Stimulated activated CD4-positive, alpha-beta T cell treated with anti-CD3 and anti-CD28 coated beads, TNF-alpha, amount 100 ng/mL, for 1 hour (primary cell): ENCODE measurements at places on chromosomes 6 and 20.

DNA sequence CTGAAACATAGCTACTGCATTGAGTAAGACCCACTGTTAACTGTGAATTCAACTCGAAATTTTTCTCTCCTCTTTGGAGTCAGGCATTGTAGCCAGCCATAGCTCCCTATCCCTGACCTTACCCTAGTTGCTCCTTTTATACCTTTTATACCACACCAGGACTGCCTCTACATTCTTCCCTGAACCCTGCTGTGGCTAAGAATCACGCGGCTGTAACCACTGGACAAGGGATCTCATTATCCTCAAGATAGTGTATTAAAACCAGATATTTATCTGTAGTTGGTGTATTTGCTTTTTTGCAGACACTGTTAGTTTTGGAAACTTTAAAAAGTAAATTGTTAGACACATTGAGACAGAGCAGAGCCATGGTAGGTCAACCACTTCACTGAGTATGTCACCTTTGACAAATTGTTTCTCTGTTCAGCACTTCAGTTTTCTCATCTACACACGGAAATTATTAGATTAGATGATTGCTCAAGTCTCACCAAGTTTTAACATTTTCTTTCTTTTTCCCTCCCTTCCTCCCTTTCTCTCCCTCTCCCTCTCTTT is 171.9 kb upstream of the PRND start:
- no peak for DNase-seq

DNA sequence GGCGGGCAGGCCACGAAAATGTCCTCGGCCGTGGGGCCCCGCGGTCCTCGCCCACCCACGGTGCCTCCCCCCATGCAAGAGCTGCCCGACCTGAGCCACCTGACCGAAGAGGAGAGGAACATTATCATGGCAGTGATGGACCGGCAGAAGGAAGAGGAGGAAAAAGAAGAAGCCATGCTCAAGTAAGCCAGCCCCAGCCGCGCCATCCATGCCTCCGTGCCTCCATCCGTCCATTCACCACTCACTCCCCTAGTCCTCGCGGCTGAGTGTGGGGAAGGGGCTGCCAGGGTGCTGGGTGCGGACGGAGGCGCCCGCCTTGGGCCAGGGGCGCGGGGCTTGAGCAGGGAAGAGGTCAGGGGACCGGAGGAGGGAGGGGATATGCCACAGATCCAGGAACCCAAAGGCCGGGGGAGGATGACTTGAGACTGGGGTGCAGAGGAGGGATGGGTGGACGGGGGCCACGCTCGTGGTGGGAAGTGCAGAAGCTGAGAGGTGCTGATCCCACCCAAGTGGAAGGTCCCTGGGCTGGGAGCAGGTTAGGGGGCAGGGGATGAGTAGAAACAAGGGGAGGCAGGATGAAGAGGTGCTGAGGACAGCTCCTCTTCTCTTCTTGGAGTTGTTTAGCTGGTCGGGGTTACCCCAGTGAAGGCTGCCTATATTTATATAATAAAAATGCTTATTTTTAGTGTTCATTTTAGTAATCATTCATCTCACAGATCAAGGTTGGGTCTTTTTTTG is 825 bp downstream of the RIMS1 start:
- no peak for DNase-seq

DNA sequence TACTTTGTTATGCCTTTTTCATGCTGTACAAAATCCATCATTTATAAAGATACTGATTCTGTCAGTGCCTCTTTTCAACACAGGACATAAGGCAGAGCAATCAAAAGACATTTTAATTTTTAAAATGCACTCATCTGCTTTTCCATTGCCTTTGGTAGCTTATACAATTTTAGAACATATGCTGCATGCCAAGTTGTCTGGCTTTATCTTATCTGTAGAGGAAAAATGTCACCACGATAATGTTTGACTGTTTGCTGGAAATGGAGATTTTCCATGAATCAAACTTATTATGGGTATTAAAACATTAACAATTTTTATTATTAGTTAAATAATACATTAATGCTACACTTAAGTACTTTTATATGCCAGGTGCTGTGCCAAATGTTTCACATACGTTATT is 50.5 kb downstream of the NKAIN2 start:
- no peak for DNase-seq

- no peak for DNase-seq
Measured at GRCh38 chr6:41635365-41635764, 2.9 kb upstream of the MDFI start.

GRCh38 chr6:112821476-112821875 is 474.3 kb downstream of the RFPL4B start:
- DNase-seq, result no peak

DNA sequence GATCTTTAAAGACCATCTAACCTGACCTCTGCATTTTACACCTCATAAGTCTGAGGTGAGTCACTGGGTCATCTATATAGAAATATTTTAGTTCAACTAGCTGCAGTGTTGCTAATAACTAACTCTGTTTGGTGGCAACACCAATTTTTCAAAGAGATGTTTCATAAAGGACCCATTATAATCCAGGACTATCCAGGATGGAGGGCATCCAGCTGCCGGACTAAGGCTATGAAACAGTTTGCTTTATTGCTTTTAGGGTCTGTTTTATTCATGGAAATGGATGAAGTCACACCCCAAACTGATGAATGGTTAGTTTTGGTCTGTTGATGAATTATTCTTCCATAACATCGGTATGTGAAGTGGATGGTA is 204.2 kb upstream of the GMDS start:
- DNase-seq, result no peak
